ENCODE measurements at places on chromosomes 7 and 10.

DNA sequence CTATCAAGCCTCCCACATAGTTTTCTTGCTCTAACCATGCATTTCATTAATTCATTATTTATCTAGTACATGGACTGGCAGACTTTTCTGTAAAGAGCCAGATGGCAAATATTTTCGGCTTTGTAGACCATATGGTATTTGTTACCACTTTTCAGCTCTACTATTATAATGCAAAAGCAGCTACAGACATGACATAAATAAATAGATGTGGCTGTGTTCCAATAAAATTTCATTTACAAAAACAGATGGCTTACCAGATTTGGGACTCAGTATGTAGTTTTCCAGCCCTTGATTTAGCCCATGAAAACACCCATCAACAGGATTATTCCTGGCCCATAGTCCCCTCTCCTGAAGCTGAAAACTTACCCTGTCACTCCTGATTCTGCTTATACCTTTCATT lies 32.1 kb downstream of the PLCE1 start:
- no peak for DNase-seq

DNA sequence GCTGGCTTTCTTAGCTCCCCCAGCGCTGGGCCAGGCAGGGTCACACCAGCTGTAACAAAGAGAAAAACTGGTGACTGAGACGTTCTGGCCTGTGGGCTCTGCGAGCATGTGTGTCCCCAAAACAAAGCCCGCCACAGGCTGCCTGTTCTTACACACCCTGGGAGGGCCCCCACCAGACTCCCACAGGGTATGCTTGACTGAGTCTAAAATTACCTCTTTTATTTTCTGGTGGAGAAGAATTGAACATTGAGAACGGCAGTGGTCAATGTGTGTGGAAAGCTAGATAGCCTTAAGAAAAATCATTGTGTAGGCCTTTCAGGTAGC lies 808 bp downstream of the C10orf71 start:
- peak; percentile 46 for DNase-seq

- no peak for DNase-seq
These were observed 569.8 kb upstream of the FZD8 start for GRCh38 chr10:36211856-36212255.

DNA sequence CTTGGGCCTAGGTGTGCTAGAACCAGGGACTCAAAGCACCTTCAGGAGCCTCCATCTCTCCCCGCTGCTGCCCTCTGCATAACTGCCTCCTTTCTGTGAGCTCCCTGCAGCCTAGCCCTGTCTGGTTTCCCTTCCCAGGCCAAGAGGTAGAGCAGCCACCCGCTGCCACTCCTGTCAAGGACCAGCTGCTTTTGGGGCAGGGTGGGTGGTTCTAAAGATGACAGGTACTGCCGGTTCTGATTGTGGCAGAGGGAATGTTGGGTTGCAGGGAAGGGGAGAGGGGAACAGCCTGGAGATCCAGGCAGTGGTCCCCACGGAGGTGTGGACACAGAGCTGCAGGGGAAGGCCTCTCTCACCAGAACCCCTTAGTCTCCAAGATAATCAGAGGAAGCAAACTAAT lies 3.7 kb upstream of the FLNC start:
- no peak for DNase-seq

DNA sequence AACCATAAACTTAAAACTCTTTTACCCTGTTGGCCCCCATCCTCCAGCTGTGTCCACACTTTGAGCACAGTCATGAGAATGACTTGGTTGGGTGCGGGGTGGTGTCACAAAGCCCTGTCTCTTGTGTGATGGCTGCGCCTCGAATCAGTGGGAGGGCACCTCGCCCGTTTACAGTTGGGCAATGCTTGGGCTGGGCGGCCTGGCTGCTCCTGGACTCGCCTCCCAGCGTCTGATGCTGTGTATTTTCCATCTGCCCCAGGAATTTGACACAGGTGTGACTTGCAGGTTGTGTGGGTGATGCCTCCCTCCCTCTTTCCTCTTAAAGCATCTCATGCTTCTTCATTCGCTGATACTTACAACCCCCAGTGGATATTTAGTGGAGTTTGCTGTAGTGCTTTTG lies 33.7 kb downstream of the CHST12 start:
- no peak for DNase-seq

GRCh38 chr10:104711302-104711721 lies 70.2 kb downstream of the SORCS3 start:
- no peak for DNase-seq

DNA sequence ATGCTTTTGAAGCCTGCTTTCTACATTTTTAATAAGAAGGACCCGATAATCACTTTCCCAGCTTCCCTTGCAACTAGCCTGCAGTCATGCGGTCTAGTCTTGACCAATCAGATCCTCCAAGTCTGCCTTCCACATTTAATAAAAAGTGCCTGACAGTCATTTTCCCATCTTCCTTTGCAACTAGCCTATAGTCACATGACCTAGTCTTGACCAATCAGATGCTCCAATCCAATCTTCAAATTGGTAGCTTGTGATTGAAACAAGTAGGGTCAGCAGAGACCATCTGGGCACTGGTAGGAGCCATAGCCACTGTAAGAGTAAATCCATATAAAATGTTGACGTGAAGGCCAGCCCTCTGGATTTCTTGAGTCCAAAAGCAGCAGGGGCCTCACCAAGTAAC lies 80.0 kb downstream of the NPTX2 start:
- DNase-seq = no peak

- no peak for DNase-seq
These were observed 57.0 kb downstream of the SMURF1 start for GRCh38 chr7:99086944-99087343.

- DNase-seq = no peak
These were observed 135.6 kb downstream of the TMEM178B start for GRCh38 chr7:141209454-141209853.

DNA sequence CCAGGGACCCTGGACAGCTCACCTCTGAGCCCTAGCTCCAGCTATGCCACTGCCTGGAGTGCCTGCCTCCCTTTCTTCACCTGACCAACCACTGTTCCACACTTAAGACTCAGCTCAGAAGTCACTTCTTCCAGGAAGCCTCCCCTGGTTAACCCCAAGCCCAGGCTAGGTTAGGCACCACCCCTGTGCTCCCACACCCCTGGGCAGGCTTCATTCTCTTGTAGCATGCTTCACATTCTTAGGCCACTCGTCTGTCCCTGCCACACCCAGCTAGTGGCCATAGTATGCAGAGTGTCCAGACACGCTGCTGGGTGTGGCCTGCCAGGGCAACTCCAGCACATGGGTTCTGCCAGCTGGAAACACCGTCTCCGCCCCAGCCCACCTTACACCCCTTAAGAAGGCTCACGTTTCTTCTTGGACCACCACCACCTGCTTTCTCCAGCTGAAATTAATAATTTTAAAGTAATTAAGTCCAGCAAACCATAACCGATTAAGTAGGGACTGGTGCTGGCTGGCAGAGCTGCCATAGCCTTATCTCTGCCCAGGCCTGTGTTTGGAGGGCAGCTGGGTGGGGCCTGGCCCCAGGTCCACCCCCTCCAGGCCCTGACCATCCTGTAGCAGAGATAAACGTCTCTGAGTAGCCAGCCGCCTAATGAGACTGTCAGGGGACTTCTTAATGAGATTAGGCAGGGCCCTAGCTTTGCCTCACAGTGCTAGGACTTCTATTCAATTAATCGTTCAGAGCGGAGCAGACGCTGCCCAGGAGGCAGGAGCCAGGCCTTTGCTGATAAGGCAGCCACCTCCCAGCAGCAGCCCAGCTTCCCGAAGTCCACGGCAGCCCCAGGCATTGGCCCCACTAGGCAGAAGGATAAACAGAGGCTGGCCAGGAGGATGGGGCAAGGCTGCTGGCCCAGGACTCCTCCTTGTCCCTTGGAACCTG lies 20.5 kb downstream of the GRID1 start:
- DNase-seq = no peak

DNA sequence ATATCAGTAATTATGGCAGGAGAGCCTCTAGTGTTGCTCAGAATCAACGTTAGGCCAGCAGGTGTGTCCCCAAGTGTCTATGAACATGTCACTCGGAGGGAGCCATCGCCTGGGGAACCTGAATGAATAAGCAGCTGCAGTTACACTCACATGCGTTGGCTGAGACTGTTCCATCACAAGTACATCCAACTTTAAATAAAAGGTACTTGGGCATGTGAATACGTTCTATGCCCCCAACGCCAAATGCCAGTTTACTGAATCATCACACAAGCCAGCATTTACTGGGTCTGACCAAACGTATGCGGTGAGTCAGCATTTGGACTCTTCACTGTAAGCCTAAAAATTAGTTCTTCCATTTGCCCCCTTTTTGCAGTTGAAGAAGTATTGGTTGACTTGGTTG lies 207.6 kb upstream of the PLXNA4 start:
- DNase-seq = no peak
